ENCODE measurements at places on chromosomes 1 and 21.

GRCh38 chr1:30475201-30475600 is 248.2 kb downstream of the MATN1 start:
- no peak for DNase-seq

DNA sequence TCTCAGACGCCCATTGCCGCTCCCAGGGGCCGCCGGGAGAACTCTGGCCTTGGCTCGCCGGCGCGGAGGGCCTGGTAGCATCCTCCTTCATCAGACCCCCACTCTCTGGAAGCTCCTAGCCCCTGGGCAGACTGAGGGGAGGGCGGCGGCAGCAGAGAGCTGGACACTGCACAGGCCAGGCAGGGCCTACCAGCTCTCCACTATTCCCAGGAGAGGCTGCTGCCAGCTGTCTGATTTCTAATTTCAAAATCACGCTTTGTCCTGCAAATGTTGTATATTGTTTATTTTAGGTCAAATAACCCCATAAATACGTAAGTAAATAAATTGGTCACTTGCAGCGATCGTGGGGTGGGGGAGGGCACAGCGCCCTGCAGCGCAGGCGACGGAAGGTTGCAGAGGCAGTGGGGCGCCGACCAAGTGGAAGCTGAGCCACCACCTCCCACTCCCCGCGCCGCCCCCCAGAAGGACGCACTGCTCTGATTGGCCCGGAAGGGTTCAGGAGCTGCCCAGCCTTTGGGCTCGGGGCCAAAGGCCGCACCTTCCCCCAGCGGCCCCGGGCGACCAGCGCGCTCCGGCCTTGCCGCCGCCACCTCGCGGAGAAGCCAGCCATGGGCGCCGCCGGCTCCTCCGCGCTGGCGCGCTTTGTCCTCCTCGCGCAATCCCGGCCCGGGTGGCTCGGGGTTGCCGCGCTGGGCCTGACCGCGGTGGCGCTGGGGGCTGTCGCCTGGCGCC is at the start of gene MTARC1:
MTARC1 (plus strand) TSS at position 577 of the 732 bp plus-strand sequence; CDS start at position 609, 32 bp downstream.
- DNase-seq = no peak

DNA sequence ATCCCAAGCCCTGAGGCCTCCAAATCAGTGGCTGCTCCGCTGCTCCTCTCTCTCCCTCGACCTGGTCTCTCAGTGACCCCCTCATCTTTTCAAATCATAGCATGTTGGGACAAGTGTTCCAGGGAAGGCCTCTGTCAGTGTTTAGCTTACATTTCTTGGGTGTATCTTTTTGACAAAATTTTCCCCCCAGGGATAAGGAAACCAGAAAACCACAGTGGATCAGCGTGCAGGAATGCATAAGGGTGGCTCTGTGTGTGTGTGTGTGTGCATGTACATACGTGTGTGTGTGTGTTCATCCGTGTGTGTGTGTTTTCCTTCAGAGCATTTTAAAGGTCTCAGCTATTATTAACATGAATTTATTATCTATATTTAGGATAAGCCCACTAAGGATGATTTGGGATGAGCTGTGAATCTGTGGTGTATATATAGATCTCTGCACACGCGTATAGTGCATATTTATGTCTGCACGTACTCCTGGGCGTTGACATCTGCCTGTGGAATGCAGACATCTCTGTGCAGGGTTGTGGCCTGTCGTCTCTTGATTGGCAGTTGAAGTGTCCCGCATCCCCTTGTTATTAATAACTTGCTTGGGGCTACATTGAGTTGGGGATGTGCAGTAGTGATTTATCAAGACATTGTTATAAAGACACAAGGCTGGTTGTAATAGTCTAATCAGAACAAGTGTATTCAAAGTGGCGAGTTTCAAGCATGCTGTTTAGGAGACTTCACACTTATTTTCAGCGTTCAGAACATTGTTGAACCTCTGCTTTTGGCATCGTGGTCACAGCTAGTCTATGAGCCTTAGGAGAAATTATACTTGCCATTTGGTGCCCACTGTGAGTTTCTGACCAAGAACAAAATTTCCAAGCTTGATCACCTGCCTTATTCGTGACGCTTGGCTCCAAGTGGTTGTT is 55.6 kb downstream of the GALNT2 start:
- DNase-seq = no peak

DNA sequence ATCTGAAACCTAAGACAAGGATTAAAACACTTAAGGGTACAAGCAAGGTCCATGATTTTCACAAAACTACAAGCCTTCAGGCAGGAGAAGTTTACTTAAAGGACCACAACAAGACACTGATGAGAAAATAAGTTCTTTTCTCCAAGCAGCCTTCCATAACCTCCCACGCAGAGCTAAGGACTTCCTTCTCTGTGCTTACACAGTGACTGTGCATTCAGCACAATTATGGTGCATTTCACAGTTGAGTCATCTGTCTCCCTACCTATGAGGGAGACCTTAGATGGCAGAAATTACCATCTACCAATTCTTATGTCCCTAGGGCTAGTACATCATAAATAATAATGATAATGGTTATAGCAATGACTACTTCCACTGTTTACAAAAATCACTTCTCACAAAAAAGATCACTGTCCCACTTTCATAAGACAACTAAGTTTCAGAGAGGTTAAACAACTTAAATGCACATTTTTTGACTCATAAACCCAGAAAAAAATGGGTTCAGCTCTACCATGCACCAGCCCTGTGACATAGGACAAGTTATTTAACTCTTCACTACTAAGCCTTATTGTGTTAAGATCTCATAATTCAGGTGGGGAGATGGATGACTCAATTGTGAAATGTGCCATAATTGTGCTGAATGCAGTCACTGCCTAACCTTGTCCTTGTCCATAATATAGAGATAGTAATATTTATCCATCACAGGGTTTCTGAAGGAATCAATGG is 45.3 kb downstream of the TARBP1 start:
- no peak for DNase-seq

DNA sequence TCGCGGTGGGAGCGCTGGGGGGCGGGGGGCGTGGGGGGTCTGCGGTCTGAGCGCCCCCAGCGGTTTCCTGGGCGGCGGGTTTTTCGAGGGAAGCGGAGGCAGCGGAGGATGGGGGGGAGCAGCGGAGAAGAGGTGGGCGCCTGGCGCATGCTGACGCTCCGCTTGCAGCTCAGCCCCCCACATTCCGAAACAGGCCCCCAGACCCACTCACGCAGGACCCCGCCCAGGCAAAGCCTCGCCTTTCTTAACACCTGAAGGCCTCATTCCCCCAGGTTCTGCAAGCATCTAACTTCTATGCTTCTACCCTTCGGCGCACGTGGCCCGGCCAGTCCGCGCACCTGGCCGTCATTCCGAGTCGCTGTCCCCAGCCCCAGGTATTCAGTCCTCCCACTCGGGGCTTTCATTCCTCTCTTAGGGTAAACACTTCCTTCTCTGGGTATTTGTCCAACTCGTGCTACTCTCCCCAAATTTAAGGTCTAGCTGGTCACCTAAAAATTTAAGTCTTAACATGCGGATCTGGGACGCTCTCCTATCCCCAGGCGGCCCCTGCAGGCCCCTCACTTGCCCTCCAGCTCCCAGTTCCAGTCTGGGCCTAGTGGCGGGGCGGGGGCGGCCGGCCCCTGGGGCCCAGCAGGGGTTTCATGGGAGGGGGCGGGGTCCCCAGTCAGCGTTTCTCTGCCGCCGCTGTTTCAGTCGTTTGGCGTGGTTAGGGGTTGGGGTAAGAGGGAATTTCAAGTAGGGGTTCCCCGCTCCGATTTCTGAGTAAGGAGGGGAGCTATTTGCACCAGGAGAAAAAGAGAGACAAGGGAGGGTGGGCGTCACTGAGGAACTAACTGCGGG is 2.8 kb upstream of the ZBTB7B start:
- no peak for DNase-seq

DNA sequence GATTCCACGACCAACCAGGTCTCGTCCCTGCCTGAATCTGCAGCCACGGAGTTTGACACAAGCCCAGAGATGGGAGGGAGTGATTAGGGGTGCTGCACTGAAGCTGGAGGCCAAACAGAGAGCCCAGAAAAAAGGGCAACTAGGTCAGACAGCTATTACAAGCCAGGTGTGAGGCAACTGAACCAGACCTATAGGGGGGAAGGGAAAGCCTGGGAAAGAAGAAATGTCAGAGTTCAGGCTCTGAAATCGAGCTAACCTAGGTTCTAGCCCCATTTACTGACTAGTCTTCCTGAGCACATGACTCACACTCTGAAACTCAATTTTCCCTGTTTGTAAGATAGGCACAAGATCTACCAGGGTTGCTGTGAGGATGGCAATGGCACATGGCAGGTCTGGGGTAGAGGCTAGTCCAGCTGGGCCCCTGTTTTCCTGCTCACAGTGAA is 1.7 kb downstream of the DHCR24 start:
- DNase-seq = no peak

- no peak for DNase-seq
Observed at GRCh38 chr1:166905900-166906299, 29.8 kb upstream of the TADA1 start.

GRCh38 chr1:182392050-182393028 is 749 bp upstream of the GLUL start:
- no peak for DNase-seq

DNA sequence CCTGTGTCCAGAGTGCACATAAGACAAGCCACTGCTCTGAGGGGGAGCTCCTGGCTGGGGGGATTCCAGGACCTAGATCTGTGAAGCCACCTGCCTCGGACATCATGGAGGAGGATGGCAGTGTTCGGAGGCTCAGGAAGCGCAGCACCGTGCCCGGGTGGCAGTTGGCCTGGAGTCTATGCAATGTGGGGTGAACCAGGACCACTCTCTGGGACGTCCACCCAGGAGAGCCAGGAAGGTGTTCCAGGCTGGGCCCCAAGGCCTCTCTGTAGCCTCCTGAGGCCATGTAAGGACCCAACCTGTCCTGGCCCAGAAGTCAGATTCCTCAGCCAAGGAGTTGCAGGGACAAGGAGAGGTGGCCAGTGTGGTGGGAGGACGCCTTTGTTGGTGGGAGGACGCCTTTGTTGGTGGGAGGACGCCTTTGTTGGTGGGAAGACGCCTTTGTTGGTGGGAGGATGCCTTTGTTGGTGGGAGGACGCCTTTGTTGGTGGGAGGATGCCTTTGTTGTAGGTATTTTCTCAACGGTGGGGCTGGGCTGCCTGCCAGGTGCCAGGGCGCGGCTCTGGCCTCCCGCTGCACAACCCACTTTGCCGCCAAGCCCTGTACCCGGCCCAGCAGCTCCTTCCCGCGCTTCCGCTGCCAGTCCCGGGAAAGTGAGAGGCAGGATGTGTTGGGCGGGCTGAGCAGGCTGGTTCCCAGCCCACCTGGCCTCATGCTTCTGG is 30.6 kb upstream of the BMP8B start:
- no peak for DNase-seq

DNA sequence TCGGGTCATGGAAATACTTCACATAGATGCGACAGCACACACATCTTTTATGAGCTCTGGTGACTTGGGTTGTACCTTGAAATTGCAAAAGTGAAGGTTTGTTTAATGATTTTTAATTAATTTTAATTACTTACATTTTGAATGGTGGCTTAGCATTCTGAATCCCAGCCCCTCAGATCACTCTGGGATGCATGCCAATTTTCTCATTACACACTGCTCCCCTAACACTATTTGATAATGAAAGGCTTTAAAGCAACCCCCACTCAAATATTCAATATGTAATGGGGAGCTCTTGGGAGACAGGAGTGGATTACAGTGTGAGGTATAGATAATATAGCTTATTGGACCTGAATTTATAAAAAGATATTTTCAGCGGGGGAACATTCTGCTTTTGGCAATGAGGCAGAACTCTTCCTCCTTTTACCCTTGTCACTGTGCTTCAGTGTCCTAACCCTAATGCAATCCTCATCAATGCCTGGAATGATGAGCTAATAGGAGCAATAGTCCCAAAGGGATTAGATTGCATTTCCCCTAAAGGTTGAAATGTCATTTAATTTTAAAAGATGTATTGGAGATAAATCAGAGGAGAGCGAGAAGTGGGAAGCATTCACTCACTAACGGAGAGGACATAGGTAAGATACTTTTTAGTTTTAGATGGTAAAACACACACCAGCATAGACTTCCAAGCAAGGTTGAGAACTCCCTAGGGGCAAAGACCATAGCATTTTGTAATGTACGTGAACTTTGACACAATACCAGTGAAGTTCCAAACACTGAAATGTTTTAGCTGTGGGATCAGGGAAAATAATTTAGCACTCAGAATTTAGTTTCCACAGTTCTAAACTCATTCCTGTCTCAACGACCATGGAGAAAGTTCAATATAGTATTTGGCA is 384.1 kb upstream of the PLXNA2 start:
- DNase-seq = no peak

GRCh38 chr1:27481994-27482620 is 7.9 kb downstream of the WASF2 start:
- no peak for DNase-seq

GRCh38 chr21:17461014-17461413 is 51.8 kb upstream of the CXADR start:
- no peak for DNase-seq

GRCh38 chr1:77010937-77011336 is 143.7 kb downstream of the ST6GALNAC5 start:
- DNase-seq = no peak

GRCh38 chr1:231036416-231036815 is 3.6 kb downstream of the FAM89A start:
- DNase-seq = no peak

DNA sequence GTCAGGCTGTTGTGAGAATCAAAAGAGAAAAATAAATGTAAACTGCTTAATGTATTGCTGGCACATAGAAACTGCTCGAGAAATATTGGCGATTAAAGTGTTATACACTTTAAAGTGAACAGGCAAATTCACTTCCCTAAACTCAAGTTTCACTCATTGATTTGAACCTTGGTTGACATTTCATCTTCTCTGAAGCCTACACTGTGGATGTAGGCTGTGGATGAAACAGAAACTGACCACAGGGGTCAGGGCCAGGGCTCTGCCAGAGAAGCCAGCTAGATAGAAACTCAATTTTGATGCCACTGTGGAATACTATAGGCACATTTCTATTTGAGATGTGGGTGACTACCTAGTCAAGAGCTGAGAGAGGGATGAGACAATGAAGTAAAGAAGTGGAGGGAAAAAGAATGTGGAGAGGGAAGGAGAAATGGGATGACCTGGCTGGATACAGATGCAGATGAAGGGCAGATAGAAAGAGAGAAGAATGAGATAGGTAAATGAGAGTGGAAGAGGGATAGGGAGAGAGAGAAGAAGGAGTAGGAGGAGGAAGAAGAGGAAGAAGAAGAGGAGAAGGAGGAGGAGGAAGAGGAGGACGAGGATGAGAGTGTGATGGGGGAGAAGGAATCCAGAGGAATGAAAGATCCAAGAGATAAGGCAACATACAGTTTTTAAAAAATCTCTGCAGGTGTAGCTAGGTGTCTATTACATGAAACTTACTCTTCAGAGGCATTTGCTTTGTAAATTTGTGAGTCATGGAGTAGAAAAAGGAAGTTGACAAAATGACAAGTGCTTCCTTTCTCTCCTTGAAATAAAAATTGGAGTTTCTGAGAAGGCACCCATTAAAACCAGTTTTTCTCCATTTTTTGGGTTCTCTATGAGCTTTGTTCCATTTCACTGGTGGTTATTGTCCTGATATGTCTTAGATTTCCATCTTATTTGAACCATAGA is 17.4 kb upstream of the CD1D start:
- DNase-seq = no peak

- no peak for DNase-seq
Observed at GRCh38 chr1:20381961-20382360, 91.3 kb downstream of the VWA5B1 start.

DNA sequence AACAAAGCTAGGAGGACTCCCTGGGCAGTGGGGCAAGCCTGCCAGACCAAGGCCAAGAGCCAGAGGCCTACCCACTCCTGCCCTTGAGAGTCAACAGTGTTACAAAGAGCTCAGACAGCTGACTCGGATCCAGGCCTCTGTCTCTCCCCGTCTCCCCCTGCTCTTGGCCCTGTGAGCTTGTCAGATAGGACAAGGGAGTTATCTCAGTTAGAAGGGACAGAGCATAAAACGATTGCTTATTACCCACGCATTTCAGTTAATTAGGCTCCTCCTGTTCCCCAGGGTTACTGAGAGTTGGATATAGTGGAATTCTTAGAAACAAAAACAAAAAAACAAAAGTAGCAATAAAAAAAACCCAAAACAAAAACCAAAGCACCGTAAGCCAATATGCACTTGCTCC is 1.3 kb downstream of the SLC41A1 start:
- DNase-seq = no peak
